ENCODE measurements at places on chromosomes 7 and 10.

DNA sequence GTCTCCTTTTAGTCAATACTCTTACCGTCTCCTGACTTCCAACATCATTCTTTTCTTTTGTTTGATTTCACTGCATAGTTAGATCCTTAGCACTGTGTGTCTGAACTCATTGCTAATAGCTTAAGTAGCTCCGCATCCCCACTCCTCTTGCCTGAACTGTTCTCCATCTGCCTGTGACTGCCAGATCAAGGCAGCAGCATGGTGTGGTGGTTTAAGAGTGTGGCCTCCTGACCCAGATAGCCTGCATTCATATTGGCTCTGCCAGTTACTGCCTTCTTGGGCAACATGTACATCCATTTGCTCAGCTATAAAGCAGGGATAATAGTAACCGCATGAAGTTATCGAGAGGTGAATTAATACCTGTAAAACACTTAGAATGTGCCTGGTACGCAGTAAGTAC, 50.8 kb downstream of the SUFU start:
- no peak for DNase-seq

DNA sequence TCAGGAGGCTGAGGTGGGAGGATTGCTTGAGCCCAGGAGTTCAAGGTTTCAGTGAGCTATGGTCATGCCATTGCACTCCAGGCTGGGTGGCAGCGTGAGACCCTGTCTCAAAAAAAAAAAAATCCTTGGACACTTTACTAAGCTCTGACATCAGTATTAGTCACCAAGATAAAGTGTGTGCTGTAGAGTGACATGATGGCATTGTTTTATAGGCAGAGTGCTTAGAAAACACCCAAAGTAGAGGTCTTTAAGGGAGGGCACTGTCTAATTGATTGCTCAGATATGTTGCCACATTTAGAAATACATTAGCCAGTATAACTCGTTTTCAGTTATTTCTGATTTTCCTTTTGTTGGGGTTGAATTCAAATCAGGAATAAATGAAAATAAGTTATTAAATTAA, 235.9 kb downstream of the REEP3 start:
- DNase-seq: no peak

DNA sequence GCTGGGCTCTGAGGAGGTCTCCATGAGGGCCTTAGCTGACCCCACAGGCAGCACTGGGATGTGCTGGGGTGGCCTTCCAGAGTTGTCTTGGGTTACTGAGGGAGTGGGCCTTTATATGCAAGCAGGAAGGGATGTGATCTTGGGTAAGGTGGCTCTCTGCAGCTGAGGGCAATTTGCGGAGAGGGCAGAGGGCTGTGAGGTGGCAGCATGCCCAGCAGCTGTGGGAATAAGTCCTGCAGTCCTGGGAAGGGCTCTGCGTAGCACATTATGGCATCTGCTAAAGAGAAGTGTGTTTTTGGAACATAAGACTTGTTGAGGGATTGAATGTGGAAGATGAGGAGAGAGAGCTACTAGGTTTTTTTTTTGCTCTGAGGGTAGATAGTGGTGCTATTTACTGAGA, 99.6 kb upstream of the KMT2E start:
- no peak for DNase-seq

DNA sequence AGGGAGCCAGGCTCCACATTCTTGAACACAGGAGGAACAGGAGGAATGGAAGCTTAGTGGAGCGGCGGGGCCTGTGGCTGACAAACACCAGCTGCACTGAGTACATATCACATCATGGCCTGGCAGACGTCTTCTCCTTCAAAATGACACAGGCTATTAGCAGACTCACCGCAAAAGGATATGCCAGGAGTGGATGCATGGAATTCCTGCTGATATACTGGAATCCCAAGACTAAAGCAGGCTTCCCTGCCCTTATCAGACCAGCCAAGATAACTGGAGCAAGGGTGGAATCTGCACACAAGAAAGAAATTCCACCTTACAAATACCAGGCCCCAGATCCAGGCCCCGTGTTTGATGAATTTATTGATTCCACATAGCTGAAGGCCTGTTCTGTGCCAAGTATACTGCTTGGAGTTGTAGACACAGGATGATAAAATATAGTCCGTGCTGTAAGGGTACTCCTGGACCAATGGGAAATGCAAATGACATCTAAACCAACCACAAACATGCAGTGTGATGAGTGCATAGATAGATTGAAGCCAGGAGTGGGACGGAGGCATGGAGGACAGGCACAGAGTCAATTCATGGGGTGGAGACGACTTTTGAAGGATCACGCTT, 480.5 kb upstream of the ZMIZ1 start:
- no peak for DNase-seq

DNA sequence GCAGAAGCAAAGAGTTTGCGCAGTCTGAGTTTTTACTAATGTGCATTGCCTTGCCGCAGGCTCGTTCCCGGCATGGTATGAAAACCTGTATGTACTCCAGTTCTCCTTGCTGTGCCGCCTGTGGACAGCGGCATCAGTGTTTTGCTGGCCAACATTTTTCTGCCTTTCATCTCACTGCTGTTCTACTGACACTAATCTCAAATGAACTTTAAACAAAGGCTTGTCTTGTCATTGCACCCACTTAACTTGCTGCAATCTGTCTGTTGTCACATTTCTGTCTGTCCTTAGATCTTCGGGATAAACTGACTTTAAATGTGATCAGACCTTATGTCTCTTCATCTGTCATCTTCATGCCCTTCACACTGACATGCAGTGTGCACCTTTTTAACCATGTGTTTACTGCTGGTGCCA, 71.7 kb upstream of the ZNRF2 start:
- DNase-seq: no peak

DNA sequence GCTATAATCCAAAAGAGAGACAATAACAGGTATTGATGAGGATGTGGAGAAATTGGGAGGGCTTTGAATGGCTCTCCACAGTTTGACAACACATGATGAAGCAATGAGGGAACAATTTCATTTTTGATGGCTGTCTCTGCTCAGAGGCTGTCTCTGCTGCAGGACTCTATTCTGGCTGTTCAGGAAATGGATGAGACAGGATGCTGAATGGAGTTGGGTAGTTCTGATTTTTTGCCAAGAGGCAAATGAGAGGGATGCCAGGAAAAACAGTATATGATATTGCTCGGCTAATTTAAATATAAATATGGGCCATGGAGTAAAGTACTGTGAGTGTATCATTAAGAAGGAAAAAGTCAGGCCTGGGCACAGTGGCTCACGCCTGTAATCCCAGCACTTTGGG, 16.8 kb downstream of the APBB1IP start:
- no peak for DNase-seq

- no peak for DNase-seq
Observed at GRCh38 chr7:99638731-99639130, 22.0 kb downstream of the ZSCAN25 start.

DNA sequence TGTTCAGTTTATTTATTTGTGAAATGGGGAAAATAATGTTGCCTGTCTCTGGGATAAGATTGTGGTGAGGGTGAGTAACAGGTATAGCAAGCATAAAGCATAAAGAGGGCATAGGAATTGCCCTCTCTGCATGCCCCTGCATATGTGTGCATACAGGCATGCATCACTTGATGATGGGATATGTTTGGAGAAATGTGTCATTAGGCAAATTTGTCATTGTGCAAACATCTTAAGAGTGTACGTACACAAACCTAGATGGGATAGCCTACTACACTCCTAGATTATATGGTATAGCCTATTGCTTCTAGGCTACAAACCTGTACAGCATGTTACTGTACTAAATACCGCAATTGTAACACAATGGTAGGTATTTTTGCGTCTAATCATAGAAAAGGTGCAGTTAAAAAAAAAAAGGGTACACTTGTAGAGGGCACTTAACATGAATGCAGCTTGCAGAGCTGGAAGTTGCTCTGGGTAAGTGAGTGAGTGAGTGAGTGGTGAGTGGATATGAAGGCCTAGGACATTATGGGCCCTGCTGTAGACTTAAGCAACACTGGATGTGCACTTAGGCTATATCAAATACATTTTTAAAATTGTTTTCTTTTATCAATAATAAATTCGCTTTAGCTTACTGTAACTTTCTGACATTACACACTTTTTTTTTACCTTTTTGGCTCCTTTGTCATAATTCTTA, 386.5 kb upstream of the ANKRD30A start:
- no peak for DNase-seq

DNA sequence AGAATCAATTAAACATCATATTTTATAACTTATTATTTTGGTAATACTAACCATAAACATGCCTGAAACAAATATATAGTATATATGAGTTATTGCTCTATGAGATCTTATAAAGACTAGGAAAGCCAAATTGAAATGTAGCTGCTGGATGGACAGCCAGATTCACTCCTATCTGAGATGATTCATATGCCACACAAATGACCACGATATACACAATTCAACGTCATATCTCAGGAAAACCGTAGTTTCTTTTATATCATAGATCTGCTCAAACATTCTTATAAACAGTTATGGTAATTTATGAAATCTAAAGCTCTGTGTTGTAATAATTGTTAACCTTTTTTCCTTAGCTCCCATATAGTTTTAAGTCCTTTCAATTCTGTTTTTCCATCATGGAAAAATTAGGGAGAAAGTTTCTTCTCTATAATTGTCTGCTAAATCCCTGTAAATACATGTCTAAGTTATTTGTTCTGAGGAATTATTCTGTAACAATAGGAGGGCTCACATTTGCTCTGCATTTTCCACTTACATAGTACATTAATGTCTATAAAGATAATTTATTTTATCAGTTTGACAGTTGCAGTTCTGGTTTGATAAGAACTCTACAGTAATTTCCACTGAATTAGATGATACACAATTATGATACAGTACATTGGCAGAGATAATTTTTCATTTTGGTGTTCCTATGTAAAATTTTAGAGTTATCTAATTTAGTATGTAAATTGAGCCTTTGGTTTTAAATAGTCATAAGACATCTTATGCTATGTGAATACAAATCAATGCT, 42.7 kb downstream of the GNAT3 start:
- no peak for DNase-seq

- no peak for DNase-seq
Observed at GRCh38 chr7:88597941-88598425, 161.5 kb upstream of the ZNF804B start.

DNA sequence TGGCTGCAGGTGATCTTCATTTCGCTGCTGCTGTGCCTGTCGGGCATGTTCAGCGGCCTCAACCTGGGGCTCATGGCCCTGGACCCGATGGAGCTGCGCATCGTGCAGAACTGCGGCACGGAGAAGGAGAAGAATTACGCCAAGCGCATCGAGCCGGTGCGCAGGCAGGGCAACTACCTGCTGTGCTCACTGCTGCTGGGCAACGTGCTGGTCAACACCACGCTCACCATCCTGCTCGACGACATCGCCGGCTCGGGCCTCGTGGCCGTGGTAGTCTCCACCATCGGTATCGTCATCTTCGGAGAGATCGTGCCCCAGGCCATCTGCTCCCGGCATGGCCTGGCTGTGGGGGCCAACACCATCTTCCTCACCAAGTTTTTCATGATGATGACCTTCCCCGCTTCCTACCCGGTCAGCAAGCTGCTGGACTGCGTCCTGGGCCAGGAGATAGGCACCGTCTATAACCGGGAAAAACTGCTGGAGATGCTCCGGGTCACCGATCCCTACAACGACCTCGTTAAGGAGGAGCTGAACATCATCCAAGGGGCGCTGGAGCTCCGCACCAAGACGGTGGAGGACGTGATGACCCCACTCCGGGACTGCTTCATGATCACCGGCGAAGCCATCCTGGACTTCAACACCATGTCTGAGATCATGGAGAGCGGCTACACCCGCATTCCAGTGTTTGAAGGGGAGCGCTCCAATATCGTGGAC, 1.3 kb downstream of the CNNM2 start:
- DNase-seq: peak; percentile 20

- no peak for DNase-seq
Observed at GRCh38 chr7:135209225-135209834, 2.0 kb downstream of the WDR91 start.

GRCh38 chr7:76356823-76357222, 2.0 kb downstream of the YWHAG start:
- DNase-seq: no peak

DNA sequence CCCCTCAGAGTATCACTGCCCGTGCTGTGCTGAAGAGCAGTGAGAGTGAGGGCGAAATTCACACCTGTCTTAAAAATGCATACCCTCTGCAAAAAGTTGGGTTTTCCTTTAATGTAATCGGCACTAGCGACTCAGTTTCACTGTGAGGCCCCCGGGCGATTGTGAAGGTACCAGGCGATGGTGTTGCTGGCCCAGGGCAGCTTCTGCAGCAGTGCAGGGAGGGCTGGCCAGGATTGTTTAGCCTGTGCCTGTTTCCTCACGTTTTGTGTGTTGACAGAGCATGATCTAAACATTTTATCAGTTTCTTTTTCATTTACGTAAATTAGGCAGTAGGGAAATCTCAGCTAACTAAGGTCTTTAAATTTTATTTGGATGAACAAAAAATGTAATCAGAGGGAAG, 13.3 kb downstream of the ZNF862 start:
- DNase-seq: no peak

- no peak for DNase-seq
Observed at GRCh38 chr10:62205750-62206399, 62.8 kb downstream of the RTKN2 start.

All from NCI-H510A treated with DMSO at 0.1 percent for 48 hours (cell line).